ENCODE measurements at places on chromosomes 2 and 18.

DNA sequence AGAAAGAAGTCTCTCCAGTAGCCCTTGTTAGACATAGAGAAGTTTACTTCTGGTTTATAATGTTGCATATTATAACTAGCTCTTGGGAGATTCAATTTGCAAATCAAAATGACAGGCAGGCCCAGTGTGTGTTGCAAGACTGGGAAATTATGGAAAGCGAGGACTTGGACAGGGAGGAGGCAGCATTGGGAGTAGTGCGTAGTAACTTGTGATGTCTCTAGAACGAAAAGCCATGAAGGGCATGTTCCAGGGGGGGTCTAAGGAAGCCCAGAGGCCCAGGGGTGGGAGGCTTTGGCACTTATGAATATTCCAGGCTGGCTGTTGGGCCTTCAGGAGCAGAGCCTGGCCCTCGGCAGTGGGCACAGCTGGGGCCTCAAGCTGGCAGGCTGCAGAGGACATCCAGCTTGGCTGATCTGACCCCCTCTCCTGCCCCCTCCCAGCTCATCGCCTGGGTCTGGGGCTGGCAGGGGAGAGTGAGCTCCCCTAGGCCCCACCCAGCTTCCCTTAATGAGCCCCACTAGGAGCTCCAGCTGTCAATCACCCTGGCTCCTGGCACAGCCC lies 55.3 kb upstream of the TCF7L1 start:
- no peak for DNase-seq

GRCh38 chr2:42706836-42707235 lies 57.1 kb downstream of the OXER1 start:
- DNase-seq, result no peak

- DNase-seq, result no peak
These were observed 19.6 kb downstream of the DHX57 start for GRCh38 chr2:38856165-38856564.

- DNase-seq, result no peak
These were observed 186.3 kb downstream of the CALCRL start for GRCh38 chr2:187261705-187262104.

- DNase-seq, result no peak
These were observed 491.2 kb downstream of the SUCLG1 start for GRCh38 chr2:83967854-83968253.

DNA sequence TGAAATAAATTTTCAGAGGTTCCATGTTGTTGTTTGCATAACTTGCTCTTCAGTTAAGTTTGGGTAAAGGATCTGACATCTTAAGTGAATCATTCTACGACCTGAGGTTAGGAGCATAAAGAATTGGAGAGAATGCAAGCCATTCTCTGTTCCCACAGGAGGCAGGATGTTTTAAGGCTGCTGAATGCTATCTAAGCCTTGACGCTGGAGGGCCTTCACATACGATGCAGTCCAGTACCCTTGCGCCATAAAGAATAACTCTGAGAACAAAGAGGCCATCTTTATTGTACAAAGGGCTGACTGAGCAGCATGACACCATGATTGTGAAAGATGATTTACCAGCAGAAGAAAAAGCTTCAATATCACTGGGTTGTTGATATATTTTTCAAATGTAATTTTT lies 198.4 kb downstream of the NYAP2 start:
- no peak for DNase-seq

GRCh38 chr18:32427084-32427900 lies 43.4 kb downstream of the GAREM1 start:
- DNase-seq, result no peak

DNA sequence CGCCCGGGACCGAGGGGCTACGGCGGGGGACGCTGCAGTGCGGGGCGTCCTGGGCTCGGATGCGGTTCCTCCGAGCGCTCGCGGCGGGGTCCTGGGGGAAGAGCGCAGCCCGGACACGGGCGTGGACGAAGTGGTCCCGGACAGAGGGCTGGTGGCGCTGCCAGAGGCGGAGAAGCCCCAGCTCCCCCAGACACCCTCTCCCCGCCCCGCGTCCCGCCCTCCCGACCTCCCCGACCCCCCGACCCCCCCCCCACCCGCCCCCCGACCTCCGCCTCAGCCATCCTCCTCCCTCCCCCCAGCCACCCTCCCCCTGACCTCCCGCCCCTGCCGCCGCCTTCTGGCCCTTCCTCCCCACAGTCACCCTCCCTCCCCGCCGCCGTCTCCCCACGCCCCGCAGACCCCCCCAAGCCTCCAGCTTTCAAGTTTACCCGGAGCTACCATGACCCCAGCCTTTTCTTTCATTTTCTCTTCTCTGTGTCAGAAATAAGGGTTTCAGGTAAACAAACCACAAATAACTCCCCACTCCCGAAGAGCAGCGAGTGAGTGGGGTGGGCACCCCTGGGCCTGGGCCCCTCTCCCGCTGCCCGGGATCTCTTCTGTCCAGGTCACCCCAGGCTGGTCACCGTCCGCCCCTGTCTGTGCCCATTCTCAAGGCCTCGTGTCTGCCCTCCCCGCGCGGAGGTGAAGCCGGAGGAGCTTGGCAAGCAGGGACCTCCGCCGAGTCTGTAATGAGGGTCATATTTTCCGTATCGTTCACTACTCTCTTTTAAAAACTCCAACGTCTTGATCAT lies 5.1 kb downstream of the NFATC1 start:
- DNase-seq, result no peak

DNA sequence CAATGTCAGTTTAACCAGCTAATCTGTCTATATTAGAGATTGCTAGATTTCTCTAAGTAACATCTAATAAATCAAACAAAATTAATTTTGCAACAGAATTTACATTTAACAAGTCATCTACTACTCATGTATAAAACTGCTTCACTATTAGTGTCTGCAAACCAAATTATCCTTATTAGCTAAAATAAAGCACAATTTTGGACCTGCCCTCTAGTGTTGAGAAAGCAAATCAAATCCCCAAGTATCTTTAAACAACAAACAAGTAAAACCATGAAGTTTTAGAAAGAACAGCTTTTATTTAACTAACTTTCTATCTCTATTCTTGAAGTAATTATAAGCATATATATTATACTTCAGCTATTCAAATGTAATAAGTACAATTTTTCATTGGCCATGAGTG lies 113.1 kb upstream of the SP3 start:
- DNase-seq, result no peak

DNA sequence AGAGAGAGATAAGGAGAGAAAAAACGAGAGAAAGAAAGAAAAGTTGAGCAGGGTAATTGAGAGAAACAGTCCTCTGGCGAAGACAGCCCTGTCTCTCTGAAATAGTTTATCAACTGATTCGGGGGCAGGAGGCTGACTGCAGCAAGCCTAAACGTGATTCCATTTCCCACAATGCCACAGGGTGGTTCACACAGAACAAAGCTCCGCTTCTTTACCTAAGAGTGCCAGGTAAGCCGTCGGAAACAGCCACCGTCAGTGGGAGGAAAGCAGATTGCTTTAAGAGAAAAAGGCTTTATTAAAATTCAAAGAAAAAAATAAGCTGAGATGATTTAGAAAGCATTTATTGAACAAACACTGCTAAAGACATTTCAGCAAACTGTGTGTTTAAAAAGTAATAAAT lies 271.4 kb upstream of the POU3F3 start:
- no peak for DNase-seq

GRCh38 chr18:61865466-61866175 lies 27.2 kb downstream of the RNF152 start:
- DNase-seq, result no peak

DNA sequence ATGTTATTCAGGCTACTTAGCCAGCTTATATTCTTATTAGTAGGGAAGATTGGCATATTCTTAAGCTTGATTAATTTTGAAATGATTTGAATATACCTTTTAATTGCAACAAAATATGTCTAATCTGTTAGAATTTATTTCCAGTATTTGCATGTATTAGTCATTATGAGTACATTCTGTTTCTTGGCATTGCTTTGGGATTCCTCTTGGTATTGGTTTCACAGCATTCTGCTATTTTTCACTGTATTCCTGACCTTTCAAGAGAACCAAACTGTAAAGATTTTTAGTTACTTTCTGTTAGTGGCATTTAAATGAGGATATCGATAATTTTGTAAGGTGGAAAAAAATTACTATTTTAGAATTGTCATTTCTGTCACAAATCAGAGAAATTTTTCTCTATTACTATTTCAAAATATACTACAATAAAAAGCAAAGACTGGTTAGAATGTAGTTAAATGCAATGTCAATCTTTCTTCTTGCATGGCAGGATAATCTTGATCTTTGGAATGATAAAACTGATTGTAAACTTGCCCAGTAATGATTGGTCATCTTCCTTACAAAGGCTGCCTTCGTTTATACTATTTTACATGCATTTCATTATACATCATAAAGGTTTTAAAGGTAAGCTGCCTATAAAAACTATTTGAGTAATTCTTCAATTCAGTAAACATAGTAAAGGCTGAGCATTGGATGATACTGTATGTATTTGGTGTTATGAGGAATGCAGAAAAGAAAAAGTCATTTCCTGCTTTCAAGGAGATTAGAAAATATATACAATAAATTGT lies 86.1 kb downstream of the SLC4A10 start:
- no peak for DNase-seq

DNA sequence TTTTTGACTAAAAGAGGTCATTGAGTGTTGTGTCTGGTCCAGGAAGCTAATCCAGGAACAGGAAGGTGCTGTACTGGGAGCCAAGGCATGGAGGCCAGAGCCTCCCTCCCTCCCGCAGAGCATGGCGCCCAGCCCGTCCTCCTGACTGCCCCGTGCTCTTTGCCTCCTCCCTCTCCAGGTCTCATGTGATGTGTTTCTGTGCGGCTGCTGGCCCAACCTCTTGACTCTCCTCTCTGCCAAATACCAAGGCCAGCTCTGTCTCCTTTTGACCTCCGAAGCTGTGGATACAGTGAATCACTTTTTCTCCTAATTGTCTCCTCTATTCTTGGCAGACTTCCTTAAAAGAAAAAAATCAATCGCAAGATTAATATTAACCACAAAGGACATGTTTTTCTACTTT lies 284.1 kb downstream of the PHLPP1 start:
- DNase-seq, result no peak

GRCh38 chr2:133608291-133608690 lies 40.0 kb upstream of the NCKAP5 start:
- DNase-seq, result no peak

DNA sequence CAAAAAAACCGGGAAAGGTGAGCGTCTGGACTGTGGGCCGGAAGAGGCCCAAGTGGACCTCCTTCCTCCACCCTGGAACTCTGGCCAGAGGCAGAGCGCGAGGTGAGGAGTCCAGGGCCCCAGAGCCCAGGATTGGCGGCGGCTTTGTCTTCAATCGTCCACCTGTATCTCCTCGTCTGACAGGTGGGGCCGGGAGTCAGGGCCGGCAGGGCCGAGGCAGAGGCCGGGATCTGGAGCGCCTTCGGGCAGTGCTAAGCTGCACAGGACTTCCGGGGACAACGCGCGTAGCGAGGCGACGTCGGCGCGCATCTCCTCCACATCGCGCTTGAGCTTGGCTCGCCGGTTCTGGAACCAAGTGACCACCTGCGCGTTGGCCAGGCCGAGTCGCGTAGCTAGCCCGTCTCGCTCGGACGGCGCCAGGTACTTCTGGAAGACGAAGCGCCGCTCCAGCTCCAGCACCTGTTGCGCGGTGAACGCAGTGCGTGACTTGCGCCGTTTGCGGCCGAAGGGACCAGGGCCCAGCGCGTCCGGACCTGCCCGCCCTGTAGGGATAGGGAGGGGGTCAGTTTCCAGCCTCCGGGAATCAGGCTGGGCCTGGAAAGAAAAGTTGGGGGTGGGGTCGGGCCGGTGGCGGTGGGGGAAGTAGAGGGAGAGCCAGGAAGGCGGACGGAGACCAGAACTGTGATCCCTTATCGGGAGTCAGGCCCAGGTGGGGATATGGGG lies 1.5 kb downstream of the LBX2 start:
- DNase-seq, result peak; percentile 16

GRCh38 chr2:232275670-232276069 lies 102.9 kb upstream of the ALPP start:
- DNase-seq, result no peak

DNA sequence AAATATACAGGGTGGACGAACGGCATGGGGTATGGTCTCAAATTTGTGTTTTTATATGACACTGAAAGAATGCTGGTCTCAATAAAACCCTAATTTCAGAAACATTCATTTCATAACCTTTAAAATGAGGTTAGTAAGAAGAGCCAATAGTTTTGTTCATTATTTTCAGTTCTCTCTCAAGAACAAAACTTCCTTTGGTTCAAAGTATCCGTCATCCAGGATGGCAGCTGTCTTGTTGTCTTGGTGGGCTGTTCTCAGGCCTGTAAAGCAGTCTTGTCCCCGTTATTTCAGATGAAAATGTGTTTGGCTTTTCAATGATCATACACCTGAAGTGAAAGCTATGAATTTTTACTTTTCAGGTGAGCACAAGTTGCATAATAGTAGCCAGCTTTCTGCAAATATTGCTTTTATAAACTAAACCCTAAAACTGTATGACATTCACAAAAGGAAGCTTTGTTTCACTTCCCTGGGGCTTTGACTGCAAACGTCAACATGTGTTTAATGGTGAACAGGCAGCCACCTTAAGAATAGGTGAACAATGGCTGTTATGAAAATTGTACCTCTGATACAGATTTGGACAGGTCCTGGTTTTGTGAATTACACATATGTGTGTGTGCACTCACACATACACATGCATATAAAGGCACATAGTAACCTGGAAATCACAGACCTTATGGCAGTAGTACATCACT lies 2.6 kb downstream of the IL18RAP start:
- DNase-seq, result no peak

- no peak for DNase-seq
These were observed 467.5 kb upstream of the CHST9 start for GRCh38 chr18:27652480-27653121.

GRCh38 chr2:16105669-16106281 lies 165.4 kb downstream of the MYCN start:
- DNase-seq, result no peak

DNA sequence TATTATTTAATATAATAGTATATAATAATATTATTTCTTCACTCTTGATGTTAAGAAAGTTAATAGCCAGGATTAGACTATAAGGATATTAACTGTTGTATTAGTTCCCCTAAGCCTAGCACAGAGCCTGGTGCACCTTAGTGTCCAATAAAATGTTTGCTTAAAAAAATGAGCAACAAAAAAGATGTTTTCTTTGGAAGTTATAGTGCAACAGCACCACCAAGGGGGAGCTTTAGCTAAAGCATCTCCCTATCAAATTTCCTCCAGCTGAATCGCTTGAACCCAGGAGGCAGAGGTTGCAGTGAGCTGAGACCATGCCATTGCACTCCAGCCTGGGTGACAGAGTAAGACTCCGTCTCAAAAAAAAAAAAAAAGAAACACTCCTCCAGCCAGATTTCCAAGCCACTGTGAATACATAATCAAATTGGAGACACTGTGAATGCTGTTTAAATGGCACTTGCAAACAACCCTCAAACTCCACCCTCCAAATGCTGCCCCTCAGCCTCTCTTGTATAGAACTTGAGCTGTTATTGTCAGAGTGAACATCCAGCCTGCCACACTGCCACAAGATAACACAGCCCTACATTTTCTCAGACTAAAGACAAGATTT lies 221.9 kb downstream of the DYM start:
- no peak for DNase-seq

- DNase-seq, result no peak
These were observed 291.1 kb downstream of the AGPS start for GRCh38 chr2:177683661-177684069.

DNA sequence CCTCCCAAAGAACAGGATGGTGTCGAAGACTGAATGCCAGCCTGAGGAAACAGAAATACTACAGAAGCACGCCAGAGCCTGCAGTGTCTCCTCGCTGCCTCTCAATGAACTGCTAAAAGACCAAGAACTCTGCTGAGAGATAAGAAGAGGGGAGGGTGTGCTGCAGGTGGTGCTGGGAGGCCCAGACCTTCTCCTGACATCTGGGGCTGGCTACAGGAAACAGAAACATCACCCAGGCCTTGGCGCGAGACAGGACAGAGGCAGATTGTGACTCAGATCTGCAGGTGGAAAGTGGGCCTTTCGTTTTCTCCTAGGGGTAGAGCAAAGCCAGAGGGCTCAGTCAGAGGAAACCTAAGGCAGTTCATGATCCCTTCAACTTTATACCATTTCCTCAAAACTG lies 250.3 kb upstream of the TCF4 start:
- no peak for DNase-seq

All from NCI-H345 (cell line).